Ovary (tissue), 10 donors: ENCODE measurements at places on chromosomes 11 and 22. TPM values are rescaled to one million over a fixed set of nuclear protein-coding genes. Genes with fewer than 3 reads are reported as not detected.

Gene VSIG10L2
- 1.1 TPM for total RNA-seq

- no peaks in the 10 kb centered on the region for H3K27me3 ChIP-seq
- no peaks in the 10 kb centered on the region for H3K4me1 ChIP-seq
- no peaks in the 10 kb centered on the region for H3K36me3 ChIP-seq
- no peak for DNase-seq
- no peak overlapping the region for H3K27ac ChIP-seq
These were observed 528.5 kb downstream of the NTM start for GRCh38 chr11:131898949-131899348.

GRCh38 chr11:66852466-66853241, 4.2 kb upstream of the LRFN4 start:
- no peaks in the 10 kb centered on the region for H3K36me3 ChIP-seq
- no peak overlapping the region for H3K4me3 ChIP-seq
- H3K27me3 ChIP-seq, result no peaks in the 10 kb centered on the region
- H3K27ac ChIP-seq, result no peak overlapping the region

DNA sequence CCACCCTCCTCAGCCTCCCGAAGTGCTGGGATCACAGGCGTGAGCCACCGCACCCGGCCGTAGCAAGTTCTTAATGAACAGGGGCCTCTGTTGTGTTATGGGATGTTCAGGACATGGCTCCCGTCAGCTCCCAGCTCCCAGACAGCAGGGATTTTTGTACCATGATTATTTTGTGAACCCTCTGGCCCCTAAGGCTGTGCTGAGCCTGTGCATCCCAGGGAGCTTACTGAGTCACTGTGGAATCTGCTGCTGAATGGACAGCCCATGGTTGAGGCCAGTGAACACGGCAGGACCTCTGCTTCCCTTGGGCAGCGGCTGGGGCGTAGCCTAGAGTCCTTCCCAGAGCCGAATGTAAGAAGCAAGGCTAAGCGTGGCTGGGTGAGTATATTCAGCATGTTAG, 245.2 kb downstream of the NTM start:
- H3K4me1 ChIP-seq, result peaks cover 15% of the 10 kb centered on the region
- H3K27ac ChIP-seq, result no peak overlapping the region
- H3K4me3 ChIP-seq, result no peak overlapping the region

DNA sequence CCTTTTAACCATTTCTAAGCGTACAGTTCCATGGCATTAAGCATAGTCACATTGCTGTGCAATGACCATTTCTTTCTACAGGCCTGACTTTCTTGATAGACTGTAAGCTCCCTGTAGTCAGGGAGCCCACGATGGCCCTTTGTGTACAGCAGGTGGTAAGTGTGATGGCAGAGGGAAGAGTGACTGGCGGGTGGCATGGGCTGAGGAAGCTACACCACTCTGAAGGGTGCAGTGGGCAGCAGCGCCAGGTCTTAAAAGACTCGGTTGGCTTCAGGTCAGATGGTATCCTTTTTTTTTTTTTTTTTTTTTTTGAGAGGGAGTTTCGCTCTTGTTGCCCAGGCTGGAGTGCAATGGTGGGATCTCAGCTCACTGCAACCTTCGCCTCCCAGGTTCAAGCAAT, 1.6 kb downstream of the PPM1F start:
- no peaks in the 10 kb centered on the region for H3K36me3 ChIP-seq
- no peak for DNase-seq
- H3K4me1 ChIP-seq, result no peaks in the 10 kb centered on the region
- no peaks in the 10 kb centered on the region for H3K27me3 ChIP-seq

GRCh38 chr11:86896441-86896841, 58.8 kb downstream of the FZD4 start:
- no peaks in the 10 kb centered on the region for H3K4me1 ChIP-seq
- DNase-seq, result no peak
- no peak overlapping the region for H3K27ac ChIP-seq
- no peaks in the 10 kb centered on the region for H3K36me3 ChIP-seq
- no peaks in the 10 kb centered on the region for H3K27me3 ChIP-seq
- H3K4me3 ChIP-seq, result no peak overlapping the region

Gene NOL12
- total RNA-seq, result 22.7 TPM

- no peaks in the 10 kb centered on the region for H3K27me3 ChIP-seq
- no peaks in the 10 kb centered on the region for H3K4me1 ChIP-seq
- H3K4me3 ChIP-seq, result no peak overlapping the region
- no peak for DNase-seq
- H3K27ac ChIP-seq, result no peak overlapping the region
These were observed 320.3 kb upstream of the SORL1-AS1 start for GRCh38 chr11:121773076-121773475.

DNA sequence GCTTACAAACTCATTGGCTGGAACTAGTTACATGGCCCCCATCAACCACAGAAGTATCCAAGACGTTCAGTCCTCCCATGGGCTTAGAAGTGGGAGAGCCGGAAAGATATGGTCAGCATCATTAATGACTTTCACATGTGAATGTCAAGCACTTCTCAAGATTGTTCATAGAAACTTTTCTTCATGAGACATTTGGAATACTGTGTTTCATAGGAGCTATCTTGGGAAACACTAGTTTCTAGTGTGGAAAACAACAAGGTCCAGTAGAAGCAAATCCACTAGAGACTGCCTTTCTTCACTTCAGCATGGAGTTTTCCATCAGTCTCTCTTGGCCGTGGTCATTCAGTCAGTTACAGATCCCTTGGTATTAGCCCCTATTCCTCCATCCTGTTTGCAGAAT, 160.9 kb downstream of the C11orf91 start:
- H3K36me3 ChIP-seq, result no peaks in the 10 kb centered on the region
- H3K27me3 ChIP-seq, result no peaks in the 10 kb centered on the region
- H3K4me1 ChIP-seq, result no peaks in the 10 kb centered on the region
- H3K4me3 ChIP-seq, result no peak overlapping the region
- no peak overlapping the region for H3K27ac ChIP-seq

Gene TEAD1
- 59.2 TPM for total RNA-seq

- no peaks in the 10 kb centered on the region for H3K4me1 ChIP-seq
- DNase-seq, result no peak
These were observed 420.7 kb upstream of the CADM1 start for GRCh38 chr11:115924744-115925567.

DNA sequence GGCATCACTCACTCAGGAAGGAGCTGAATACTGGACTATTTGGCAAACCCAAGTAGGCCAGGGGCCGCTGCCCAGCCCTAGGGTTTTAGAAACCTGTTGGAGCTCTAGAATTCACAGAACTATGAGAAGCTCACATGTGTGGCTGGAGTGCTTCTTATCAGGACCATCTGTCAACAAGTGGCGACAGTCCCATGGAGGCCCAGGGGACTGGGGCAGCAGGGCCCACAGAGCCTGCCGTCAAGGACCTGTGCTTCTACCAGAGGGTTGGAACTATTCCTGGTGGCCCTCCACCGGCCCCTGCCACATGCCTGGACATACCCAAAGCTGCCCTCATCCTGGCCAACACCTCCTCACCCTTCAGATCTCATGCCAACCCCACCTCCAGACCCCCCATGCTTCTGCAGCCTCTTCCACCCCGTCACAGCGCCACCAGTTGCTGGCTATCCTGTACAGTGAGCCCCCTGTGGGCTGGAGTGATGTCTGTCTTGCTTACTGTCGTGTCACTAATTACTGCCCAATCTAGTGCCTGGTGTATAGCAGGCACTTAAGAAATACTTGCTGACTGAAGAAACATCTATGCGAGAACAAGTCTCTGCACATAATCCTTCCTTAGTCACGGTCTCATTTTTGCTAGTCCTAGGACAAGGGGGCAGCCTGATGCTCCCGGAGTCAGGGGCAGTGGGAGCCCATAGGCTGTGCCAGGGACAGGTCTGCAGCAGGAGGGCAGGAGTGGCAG, 27.2 kb upstream of the RASL10A start:
- no peaks in the 10 kb centered on the region for H3K36me3 ChIP-seq
- H3K4me1 ChIP-seq, result no peaks in the 10 kb centered on the region
- no peak overlapping the region for H3K4me3 ChIP-seq
- no peaks in the 10 kb centered on the region for H3K27me3 ChIP-seq
- no peak overlapping the region for H3K27ac ChIP-seq

- H3K27me3 ChIP-seq, result no peaks in the 10 kb centered on the region
- no peak for DNase-seq
- H3K36me3 ChIP-seq, result no peaks in the 10 kb centered on the region
- H3K27ac ChIP-seq, result no peak overlapping the region
These were observed 32.0 kb upstream of the NUP50 start for GRCh38 chr22:45131749-45132148.

DNA sequence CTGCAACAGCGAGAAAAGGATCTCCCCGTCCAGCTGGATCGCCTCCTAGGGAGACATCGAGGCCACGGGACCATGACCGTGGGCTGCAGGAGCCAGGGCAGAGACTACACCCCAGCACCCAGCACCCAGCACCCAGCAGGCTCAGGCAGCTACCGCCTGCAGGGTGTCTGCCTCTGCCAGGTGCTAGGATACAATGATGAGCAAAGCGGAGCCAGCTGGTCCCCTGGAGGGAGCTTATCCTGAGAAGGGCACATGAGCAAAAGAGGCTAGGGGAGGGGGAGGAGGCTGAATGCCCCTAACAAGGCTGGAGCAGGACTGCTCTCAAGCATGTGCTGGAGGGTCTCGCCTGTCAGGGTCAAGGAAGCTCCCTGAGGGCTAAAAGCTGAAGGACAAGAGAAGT, 4.8 kb upstream of the CASTOR1 start:
- no peaks in the 10 kb centered on the region for H3K36me3 ChIP-seq
- H3K4me1 ChIP-seq, result peaks cover 15% of the 10 kb centered on the region
- H3K4me3 ChIP-seq, result no peak overlapping the region
- DNase-seq, result no peak

Gene PES1
- total RNA-seq, result 59.1 TPM
